ENCODE measurements at places on chromosomes 3 and 15. TPM values are rescaled to one million over a fixed set of nuclear protein-coding genes. Genes with fewer than 3 reads are reported as not detected.

DNA sequence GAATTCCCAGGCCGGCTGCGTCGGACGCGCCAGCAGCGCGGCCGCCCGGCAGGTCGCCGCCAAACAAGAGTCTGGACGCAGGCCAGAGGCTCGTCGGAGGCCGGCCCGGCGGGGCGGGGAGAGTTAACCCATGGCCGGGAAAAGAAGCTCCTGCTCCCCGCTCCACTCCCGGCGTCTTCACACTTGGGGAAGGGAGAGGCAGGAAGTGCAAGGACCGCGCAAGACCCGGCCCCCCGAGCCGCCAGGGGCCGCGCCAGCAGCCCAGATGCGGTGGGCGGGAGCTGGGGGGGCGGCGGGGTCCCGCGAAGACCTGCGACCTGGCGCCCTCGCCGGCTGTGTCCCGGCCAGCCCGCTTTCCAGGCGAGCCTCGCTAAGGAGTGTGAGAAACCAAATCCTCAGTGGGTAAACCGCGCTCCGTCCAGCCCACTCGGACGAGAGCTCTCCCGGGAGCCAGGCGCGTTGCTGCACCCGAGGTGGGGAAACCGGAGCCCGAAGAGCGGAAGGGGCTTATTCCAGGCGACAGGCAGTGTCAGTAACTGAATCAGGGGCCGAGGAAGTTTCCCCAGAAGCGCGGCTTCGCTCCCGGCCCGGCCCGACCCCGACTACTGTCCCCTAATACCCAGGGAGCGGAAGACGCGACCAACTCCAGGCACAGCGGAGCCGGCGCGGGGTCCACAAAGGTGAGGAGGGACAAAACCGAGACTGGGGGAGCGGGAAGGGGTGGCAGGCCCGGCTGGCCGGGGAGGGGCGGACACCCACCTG lies 721 bp downstream of the ADAMTS7 start:
- peak; percentile 39 for DNase-seq

- peak; percentile 22 for DNase-seq
Measured at GRCh38 chr3:33758864-33759263, 39.6 kb upstream of the PDCD6IP start.

NUP210 gene
- 3.5 TPM for total RNA-seq

GRCh38 chr3:48467110-48467454 lies 20.5 kb downstream of the ATRIP start:
- DNase-seq: no peak

DNA sequence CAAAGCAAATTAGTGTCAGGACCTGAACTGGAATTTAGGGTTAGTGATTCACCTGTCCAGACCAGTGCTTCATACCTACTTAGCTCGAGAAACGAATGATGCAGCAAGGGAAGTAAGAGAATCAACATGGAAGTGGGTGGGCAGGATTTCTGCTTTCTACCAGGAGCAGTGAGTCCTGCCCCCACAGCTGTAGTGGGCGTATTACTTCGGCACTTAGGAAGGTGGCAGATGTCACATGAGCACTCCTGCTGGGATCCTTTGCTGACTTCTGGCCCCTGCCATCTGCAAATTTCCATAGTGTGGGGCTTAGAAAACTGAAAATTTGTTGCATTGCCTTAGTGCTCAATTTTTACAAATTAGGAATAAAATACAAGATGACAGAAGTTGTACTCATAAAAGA lies 31.2 kb downstream of the RYR3 start:
- no peak for DNase-seq

GRCh38 chr3:130831719-130832400 lies 62.0 kb upstream of the ATP2C1 start:
- DNase-seq: no peak

DNA sequence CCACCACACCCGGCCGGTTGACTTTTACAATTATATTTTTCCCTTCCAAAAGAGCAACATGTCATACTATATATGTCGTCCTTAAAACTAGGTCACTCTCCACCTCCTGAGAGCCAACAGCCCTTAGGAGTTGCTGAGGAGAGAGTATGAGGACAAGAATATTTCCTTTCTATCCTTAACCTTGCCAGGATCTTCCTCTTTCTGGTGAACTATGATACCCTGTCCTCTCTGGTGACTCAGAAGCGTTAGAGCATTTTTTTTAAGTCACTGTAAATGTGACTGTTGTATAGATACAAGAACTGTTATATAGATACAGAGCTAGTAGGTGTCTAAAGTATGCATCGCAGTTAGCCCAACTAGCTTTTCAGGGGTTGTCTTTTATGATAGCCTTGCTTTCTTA lies 33.7 kb upstream of the MTHFS start:
- no peak for DNase-seq

ADPRH gene
- 1.1 TPM for total RNA-seq

- DNase-seq: peak; percentile 12
Measured at GRCh38 chr3:176987901-176988650, 209.2 kb downstream of the TBL1XR1 start.
